ENCODE measurements at places on chromosomes 1 and 21.

DNA sequence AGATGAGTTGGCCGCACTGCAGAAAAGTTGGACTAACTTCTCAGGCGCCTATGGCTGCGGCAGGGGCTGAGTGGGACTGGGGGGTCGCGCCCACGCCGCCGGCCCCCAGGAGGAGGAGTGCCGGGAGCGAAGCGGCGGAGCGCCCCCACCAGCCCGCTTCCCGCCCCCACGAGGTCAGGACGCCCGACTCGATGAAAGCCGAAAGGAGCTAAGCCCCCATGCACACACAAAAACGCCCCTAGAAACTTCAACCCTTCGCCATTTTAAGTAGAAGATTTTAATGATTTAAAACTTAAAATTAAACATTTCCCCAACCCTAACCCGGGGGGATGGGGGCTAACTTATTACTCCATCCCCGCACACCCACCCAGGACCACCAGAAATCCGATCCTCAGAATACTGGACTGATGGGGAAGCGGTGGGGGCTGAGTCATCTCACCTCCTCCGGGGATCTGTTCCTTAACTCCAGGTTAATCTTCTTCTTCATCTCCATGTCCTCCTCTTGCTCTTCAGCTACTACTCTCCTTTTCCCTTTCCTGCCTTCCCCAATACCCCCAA, 539 bp downstream of the ANP32E start:
- DNase-seq: no peak

- no peak for DNase-seq
These were observed 34.6 kb downstream of the OBSCN start for GRCh38 chr1:228242409-228242808.

GRCh38 chr1:94648225-94649007, 106.9 kb upstream of the F3 start:
- peak; percentile 29 for DNase-seq

- no peak for DNase-seq
These were observed 34.2 kb upstream of the JUN start for GRCh38 chr1:58818075-58818474.

- DNase-seq: no peak
These were observed 3.9 kb upstream of the ARHGAP30 start for GRCh38 chr1:161073474-161074121.

DNA sequence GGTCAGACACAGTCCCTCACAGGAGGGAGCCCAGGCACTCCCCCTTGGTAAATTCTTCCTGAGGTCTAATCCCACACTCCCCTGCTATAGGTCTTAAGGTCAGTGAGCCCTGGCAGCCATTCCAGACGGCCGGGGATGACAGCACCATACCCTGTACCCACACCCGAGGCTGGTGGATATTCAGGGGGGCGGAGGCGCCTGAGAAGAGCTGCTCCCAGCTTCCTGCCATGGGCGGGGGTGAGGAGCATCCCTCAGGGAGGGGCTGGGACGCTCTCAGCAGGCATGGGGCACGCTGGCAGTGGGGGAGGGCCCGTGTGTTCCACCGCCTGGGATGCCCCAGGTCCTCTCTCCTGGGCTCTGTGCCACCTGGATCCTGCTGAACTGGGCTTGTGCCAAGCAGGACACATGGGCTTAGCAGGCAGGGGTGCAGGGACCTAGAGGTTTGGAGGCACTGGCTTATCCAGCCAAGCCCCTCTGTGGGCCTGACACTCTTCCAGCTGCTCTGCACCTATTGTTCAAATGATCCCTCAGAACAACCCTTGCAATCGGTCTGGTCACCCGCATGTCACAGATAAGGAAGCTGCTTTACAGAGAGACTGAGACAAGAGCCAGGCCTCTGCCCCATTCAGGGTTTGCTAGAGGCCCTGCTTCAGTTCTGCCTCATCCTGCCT, 5.7 kb upstream of the ADGRB2 start:
- no peak for DNase-seq

- no peak for DNase-seq
These were observed 841 bp downstream of the SNX27 start for GRCh38 chr1:151612501-151613281.

DNA sequence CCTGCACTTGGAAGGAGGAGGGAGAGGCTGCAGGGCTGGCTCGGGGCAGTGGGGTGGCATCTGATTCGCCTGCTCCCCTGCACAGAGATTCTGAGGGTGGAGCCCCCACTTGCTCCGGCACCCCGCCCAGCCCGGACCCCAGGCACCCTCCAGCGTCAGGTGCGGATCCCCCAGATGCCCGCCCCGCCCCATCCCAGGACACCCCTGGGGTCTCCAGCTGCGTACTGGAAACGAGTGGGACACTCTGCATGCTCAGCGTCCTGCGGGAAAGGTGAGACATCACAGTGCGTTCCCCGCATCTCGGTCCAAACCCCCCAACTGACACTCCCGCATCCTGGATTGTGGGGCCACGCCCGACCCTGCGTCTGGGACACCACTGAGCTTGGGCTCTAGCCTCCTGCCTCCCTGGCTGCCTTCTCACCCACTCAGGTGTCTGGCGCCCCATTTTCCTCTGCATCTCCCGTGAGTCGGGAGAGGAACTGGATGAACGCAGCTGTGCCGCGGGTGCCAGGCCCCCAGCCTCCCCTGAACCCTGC, 7.9 kb downstream of the ADAMTSL4 start:
- DNase-seq: no peak

GRCh38 chr1:39076127-39076798, 50.1 kb downstream of the NDUFS5 start:
- DNase-seq: no peak
